Renal cortex interstitium (tissue), 15 donors: ENCODE measurements at places on chromosomes 4 and X.

DNA sequence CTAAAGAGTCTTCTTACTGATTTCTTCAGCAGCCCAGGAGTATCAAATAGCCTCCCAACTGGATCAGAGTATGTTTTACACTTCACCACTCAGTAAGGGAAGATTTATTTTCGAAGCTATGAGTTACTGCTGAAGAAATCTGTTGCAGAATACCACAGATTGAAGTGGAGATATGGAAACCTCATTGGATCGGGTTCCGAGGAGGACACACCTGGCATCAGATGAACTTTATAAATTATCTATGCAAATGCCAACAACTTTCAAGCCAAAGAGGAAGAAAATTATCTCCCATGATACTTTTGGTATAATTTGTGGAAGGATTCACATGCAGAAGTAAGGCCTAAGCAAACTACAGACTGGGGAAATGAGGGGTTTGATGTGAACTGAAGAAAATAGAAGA, 515.9 kb upstream of the NDST4 start:
- no peak for DNase-seq

DNA sequence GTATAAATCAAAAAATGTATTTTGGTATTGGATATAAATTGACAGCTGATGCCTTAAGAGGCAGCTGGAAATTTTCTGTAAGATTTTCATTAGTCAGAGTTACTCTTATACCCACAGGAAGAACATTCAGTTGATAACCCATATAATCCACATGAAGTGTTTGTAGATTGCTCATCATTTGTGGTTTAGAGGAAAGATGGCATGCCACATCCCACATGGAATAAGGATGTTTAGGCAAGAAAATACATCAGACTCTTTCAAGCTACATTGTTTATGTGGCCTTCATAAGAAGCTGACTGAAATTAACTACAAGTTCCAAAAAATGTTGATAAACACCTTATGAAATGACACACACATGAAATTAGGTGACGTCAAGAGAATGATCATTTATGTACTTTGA, 56.6 kb downstream of the AREG start:
- no peak for DNase-seq

- DNase-seq, result no peak
Measured at GRCh38 chr4:156195914-156196313, 242.2 kb upstream of the CTSO start.

GRCh38 chrX:41085512-41085877, 250 bp downstream of the USP9X start:
- no peak for DNase-seq

- no peak for DNase-seq
Measured at GRCh38 chr4:187141101-187141500, 417.4 kb upstream of the FAT1 start.

GRCh38 chr4:53478671-53479456, 101.4 kb downstream of the FIP1L1 start:
- DNase-seq, result no peak

DNA sequence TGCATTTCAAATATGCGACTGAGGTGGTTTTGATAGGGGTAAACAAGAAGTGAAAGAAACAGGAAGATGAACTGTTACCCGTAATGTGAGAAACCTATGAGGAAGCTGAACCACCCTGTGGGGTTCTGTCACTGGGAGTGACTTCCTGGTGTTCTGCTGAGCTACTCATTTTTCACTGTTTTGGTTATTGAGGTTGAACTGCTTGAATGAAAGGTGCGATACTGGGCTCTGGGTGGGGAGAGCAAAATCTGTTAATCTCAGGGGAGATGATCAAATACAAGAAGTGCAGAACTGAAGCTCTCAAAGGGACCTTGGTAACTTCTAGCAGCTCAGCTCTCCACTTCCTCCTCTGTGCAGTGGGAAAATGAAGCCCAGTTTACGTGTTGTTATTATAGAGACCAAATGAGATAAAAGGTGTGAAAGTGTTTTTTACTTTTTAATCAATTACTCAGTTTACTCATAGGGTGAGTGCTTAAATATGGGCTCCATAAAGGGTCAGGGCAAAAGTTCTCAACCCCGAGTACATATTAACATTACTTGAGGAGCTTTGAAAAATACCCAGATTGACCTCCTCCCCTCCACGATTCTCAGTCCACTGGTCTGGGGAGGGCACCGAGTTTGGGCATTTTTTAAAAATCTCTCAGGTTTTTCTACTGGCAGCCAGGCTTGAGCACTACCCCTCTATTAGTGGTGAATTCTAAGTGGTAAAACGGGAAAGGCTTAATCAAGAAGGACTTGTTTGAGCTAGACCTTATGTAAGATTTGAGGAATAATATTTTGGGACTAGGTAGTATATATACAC, 66.7 kb downstream of the COQ2 start:
- DNase-seq, result no peak

GRCh38 chr4:89737888-89738287, 99.1 kb downstream of the SNCA start:
- DNase-seq, result no peak

GRCh38 chrX:39519566-39520301, 578.0 kb downstream of the BCOR start:
- no peak for DNase-seq

GRCh38 chr4:175440786-175441185, 371.3 kb downstream of the GPM6A start:
- no peak for DNase-seq

DNA sequence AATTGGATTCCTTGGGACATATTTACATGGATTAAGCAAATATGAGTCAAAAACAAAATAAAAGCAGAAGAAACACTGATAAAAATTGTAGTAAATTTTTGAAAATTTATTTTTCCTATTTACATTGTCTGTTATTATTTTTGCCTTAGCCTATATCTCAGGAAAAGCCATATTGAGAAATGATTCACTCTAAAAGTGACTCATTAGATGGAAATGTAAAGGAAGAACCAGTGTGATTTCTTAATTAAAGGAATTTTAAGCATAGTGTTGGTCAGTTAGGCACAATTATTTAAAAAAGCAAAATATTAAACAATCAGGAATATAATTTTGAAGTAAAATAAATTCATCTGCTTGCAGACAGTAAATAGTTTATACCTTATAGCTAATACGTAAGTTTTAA, 167.4 kb upstream of the NAP1L5 start:
- no peak for DNase-seq

GRCh38 chrX:123698979-123699520, 33.8 kb downstream of the THOC2 start:
- DNase-seq, result no peak

DNA sequence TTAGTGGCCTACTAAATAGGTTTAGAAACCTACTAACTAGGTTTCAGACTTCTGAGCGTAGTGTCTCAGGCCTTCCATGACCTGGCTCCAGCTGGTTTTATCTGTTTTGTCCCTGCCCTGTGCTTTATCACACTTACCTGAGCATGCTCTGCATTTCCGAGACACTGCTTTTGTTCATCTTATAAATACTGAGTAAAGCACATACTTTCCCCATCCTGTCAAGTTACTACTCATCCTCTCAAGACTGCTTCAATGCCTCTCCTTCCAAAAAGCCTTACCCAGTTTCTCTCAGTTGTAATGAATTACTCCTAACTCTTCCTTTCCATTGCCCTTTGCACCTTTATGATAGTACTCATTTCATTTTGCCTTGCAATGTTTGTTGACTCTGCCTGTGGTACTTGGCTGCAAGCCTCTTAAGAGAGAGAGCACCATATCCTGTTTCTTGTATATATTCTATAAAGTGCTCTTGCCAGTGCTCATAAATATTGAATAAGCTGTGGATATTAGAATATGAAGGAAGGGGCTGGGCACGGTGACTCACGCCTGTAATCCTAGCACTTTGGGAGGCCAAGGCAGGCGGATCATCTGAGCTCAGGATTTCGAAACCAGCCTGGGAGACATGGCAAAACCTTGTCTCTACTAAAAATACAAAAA, 34.4 kb downstream of the SLAIN2 start:
- DNase-seq, result no peak

DNA sequence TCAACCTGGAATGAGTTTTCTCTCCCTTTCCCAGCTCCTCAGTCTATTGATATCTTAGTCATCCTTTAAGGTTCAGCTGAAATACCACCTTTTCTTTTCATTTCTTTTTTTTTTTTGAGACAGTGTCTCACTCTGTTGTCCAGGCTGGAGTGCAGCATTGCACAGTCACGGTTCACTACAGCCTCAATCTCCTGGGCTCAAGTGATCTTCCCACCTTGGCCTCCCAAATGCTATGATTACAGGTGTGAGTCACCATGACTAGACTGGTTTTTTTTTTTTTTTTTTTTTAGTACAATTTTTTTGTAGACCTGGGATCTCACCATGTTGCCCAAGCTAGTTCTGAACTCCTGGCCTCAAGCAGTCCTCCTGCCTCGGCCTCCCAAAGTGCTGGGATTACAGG, 28.9 kb downstream of the AFF1 start:
- no peak for DNase-seq

DNA sequence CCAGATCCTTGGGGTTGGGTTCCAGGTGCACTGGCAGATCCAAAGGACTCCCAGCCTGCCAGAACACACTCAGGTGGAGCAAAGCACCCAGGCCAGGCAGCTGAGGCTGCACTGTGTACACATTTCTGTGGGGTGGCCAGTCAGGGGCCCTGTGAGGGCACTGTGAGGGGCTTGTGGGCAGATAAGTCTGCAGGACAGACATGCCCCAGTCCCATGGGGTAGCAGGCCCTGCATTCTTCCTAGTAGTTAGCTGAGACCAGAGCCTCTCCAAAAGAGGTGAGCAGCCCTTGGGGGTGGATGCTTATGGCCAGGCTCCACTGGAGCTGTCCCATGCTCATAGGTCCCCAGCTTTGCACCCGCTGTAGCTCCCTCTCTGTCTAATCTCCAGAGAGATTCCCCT, 7.6 kb downstream of the ETDB start:
- no peak for DNase-seq

- no peak for DNase-seq
Measured at GRCh38 chr4:127849505-127850234, 31.0 kb upstream of the PLK4 start.

GRCh38 chrX:153774576-153775292, 6.1 kb upstream of the SRPK3 start:
- no peak for DNase-seq

DNA sequence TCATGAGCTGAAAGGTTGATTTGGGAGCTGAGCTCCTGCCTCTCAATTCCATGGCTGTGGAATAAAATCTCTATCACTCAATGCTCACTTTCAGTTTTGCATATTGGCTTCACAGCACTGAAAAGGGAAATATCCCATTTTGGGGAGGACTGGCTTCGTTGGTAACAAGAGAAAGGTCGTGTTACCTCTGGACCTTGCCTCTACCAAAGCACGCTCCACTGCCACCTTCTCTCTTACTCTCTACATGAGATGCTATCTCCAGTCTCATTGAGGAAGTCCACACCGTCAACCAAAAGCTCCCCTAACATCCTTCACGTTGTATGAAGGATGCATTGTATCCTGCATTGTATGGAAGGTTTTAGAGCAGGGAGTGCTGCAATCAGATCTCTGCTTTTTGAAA, 195.0 kb upstream of the LDB2 start:
- no peak for DNase-seq

DNA sequence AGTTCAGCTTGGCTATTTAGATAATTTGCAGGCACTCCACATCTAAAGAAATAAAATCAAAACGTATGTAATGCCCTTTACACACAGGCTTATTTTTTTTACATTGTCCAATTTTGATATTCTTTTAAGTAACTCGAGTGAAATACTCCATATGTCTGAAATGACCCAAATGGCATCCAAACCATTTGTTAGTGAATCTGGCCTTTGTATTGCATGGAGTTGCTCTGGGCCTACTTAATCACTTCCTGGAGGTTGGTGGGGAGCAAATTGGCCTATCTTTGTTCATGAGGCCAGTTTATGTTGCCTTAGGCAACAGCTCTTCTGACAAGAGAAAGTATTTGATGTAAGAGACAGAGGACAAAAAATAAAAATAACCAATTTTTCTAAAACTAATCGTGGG, 47.6 kb upstream of the TMEM131L start:
- peak; percentile 34 for DNase-seq

- no peak for DNase-seq
Measured at GRCh38 chrX:131801066-131801465, 222.0 kb upstream of the STK26 start.

DNA sequence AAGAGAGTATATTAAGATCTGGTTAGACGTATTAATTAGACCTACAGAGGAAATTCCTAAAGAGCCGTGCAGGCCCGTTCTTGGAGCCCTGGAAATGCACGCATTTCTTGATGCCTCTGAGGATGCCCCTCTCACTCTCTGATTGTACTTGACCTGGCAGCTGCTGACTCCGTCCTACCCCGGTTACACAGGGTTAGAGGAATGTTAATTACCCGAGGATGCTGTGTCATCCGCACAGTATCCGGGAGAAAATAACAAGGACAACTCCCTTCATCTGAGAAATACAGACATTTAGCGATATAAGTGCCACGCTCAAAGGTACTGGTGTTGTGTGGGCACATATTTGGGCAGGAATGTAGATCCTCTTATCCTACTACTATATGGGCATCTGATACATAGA, 404.6 kb upstream of the FAT1 start:
- DNase-seq, result no peak

- no peak for DNase-seq
Measured at GRCh38 chr4:127698789-127699200, 31.4 kb upstream of the SLC25A31 start.

DNA sequence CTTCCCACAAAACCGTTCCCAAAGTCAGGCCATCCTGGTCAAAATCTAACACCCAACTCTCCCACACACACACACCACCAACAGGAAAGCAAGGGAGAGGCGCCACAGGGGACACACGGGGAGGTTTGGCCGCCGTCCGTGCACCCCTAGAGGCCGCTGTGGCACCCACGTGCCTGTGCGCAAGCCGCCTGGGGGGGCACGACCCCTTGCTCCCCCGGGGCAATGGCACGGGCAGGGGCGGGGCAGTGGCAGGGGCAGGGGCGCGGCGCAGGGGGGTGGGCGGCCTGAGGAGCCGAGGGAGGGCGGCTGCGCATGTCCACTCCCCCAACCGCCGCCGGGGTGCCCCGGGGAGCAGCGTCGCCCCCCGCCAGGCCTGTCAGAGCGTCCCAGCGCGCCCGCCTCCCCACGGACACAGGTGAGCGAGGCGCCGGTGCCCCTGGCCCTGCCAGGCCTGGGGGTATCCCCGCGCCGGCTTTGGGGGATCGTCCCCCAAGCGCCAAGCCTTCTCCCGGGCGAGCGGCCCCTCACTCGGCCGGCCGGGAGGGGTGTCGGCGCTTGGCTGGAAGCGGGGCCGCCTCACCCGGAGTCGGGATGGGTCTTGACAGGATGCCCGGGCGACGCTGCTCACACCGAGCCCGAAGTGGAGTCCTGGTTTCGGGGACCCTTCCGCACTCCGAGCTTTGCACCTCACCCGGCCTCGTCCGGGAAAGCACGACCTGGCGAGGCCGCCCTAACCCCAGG, at the start of gene ERAS:
Gene ERAS (plus strand): TSS at position 379 of the 741 bp plus-strand sequence. CDS start 2,611 bp downstream, outside the sequence.
- DNase-seq, result no peak

- DNase-seq, result no peak
Measured at GRCh38 chr4:175807547-175807946, 4.5 kb downstream of the GPM6A start.

DNA sequence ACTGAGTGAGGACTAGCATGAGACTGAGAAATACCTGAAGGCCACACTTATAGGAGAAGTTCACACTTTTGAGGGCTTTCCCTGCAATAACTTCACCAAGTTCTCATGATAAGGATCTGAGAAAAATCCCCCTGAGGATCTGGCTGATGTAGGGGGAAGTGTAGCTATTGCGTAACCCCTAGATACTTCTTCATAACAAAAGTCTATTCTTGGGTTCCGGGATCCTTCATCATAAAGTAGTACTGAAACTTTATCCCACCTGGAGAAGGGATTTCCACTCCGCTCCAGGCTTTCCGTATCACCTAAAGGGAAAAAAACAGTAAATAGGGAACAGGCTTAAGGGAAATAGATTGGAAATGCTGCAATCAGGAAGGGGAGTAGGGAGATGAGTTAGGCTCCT, 13.3 kb downstream of the USP27X start:
- DNase-seq, result no peak

GRCh38 chrX:152735860-152736511, 2.4 kb downstream of the MAGEA12 start:
- no peak for DNase-seq
